ENCODE measurements at places on chromosomes 7 and 10. TPM values are rescaled to one million over a fixed set of nuclear protein-coding genes. Genes with fewer than 3 reads are reported as not detected.

GRCh38 chr7:107818622-107819021 lies 15.6 kb upstream of the SLC26A3 start:
- H3K4me1 ChIP-seq, result peaks cover 8% of the 10 kb centered on the region
- no peaks in the 10 kb centered on the region for H3K36me3 ChIP-seq
- H3K27ac ChIP-seq, result no peak overlapping the region

DNA sequence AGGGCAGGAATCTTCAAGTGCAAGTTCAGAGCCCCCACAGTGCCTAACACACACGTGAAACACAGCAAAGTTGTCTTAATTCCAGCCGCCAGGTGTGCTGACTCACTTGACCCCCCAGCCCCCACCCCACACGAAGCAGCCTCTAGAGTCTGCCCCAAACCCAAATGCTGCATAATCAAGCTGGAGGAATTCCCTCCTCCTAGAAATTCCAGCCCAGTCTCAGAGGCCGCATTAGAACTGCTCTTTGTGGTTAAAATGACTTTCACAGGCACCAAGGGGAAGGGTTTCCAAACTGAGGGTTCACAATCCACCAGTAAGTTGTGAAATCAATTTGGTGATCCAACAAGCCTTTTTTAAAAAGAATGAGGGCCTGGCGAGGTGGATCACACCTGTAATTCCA lies 67.0 kb upstream of the PLXNA4 start:
- no peak overlapping the region for H3K27ac ChIP-seq
- no peak overlapping the region for H3K4me3 ChIP-seq
- DNase-seq, result no peak
- peaks cover 11% of the 10 kb centered on the region for H3K27me3 ChIP-seq

- H3K36me3 ChIP-seq, result peaks cover 4% of the 10 kb centered on the region
- H3K4me3 ChIP-seq, result no peak within 1 kb of the TSS
- DNase-seq, result no peak
- H3K4me1 ChIP-seq, result peaks cover 10% of the 10 kb centered on the region
- H3K27ac ChIP-seq, result no peak within 1 kb of the TSS
- no peaks in the 10 kb centered on the region for H3K27me3 ChIP-seq
Observed at GRCh38 chr7:99272476-99273045, at the start of gene MYH16. Gene MYH16, plus strand, starts transcription at chr7:99272839.

DNA sequence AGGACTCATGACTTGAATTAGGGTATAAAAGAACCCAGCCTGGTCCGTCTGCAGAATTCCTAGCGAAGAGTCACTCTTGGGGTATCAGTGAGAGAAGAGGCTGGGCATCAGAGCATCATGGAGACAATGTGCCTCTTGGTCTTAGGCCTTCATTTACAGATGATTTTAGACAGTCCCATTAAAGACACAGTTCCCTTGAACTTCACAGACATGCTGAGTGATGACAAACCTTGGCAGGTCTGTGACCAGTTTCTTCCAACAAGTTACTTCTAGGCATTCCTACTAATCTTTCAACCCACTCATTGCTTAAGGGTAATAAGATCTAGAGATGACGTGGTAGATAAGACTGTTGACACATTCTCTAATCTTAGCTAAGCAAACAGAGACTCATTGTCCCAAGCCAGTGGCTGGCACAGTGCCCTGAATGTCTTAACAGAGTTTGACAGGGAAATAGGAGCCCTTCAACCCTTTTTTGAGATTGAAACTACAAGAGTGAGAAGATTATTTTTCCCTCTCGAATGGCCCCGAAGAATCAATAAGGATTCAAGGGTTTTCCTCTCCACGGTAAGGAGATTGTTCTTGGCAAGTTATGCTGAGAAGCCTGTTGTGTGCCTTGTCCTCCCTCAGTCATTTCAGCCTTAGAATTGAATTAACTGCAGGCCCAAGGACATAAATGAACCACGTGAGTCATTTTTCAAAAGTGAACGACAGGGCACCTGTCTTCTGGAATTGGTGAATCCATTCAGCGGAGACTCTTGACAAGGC lies 281.1 kb downstream of the CCDC3 start:
- peaks cover 18% of the 10 kb centered on the region for H3K4me1 ChIP-seq
- no peaks in the 10 kb centered on the region for H3K27me3 ChIP-seq
- no peak for DNase-seq
- H3K36me3 ChIP-seq, result peaks cover 3% of the 10 kb centered on the region

DNA sequence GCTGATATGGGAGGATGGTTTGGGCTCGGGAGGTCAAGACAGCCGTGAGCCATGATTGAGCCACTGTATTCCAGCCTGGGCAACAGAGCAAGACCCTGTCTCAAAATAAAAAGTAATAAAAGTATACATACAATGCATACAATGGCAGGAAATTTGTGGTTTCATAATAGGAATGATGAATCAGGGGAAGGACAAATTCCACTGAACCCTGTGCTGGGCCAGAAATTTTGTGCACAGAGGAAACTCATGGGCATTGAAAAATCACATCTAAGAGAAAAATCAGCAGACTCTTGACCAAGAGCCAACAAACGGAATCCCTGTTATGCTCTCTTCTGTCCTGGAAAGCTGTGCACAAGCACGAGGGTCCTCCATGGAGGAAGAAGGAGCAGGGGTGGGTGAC lies 35.1 kb downstream of the SEM1 start:
- peaks cover 6% of the 10 kb centered on the region for H3K36me3 ChIP-seq
- H3K27me3 ChIP-seq, result no peaks in the 10 kb centered on the region
- H3K4me3 ChIP-seq, result no peak overlapping the region
- H3K27ac ChIP-seq, result no peak overlapping the region
- peaks cover 12% of the 10 kb centered on the region for H3K4me1 ChIP-seq
- DNase-seq, result no peak

MYPN gene
- not detected for total RNA-seq

Data from T-helper 17 cell (primary cell).